ENCODE measurements at places on chromosomes 1 and 21. TPM values are rescaled to one million over a fixed set of nuclear protein-coding genes. Genes with fewer than 3 reads are reported as not detected.

Gene CADM3
- total RNA-seq = 0.15 TPM

Gene KLHDC8A
- total RNA-seq = 0.62 TPM

Gene MMP23B
- 0.51 TPM for total RNA-seq

Gene MX1
- total RNA-seq = 1.9 TPM

Gene TTC3
- 44.6 TPM for total RNA-seq

Gene TNFAIP8L2
- total RNA-seq = not detected

Gene AKNAD1
- 1.8 TPM for total RNA-seq

All from A549 treated with RU486 at 1 μM for 4 hours (cell line).